ENCODE measurements at places on chromosomes 2 and 18.

- no peak for DNase-seq
Measured at GRCh38 chr2:127508631-127509034, 17.7 kb downstream of the IWS1 start.

- no peak for DNase-seq
Measured at GRCh38 chr2:146869328-146869727, 975.5 kb upstream of the ACVR2A start.

DNA sequence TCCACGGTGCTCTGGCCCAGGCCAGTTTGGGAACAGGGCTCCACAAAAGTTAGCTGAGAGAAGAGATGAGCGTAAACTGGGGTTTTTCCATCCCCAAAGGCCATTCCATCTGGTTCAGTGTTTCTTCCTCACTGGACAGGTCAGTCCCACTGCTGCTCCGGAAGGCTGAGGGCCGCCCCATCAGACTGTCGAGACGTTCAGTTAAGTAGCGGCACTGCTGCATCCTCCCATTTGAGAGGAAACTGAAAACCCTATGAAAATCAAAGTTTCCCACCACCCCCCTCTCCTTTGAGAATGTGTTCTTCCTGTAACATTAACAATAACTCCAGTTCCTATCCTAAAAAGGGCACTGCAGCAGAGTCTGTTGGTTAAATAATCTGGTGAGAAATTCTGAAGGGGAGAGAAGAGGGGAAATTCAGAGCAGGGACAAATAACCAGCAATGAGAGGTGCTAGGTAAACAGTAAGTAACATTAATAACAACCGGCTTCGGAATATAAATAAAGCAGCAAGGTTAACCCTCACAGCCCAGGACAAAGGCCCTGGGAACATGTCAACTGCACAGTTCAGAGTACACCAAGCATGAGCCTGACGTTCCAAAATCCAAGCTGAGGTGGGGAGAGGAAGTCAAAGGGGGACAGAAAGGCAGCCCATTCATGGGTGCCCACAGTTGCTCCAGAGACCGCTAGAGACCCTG is 55.4 kb downstream of the UXS1 start:
- no peak for DNase-seq

- no peak for DNase-seq
Measured at GRCh38 chr2:51650769-51651168, 618.8 kb upstream of the NRXN1 start.

DNA sequence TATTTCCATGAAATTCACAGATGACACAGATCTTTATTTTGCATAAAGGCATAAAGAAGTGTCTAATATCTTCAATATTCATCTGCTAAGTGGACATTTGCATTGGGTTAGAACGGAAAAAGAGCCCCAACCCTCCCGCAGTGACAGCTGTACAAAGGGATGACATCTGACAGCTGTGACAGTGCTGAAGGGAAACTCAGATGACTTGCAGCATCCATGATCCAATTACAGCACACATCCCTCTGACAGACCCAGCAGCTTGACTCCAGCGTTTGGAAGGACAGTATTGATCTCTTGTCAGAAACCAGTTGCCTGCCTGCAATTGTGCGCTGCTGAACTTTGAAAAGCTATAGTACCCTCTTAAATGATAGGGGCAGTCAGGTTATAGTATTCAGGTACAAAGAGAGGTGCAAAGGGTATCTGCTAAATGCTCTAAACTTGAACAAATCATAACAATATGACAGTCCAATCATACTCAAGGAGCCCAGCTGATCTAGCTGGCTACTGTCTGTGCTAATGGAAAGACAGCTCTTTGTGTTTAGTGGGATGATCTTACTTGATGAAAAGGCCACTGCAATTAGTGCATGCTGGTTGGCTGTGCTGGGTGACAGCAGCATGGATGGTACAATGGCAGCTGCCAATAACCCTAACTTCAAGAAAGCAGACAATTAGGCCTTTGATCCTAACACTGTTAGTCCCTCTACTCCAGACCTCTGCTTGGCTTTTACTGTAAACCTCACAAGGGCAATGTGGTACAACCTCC is 599.2 kb downstream of the NR4A2 start:
- no peak for DNase-seq

All from T-helper 9 cell (primary cell).